ENCODE measurements at places on chromosomes 7 and 10.

GRCh38 chr7:140610204-140611165, 30.1 kb downstream of the DENND2A start:
- DNase-seq = no peak

- peak; percentile 72 for DNase-seq
Measured at GRCh38 chr10:50622706-50623662, 772 bp downstream of the SGMS1 start.

DNA sequence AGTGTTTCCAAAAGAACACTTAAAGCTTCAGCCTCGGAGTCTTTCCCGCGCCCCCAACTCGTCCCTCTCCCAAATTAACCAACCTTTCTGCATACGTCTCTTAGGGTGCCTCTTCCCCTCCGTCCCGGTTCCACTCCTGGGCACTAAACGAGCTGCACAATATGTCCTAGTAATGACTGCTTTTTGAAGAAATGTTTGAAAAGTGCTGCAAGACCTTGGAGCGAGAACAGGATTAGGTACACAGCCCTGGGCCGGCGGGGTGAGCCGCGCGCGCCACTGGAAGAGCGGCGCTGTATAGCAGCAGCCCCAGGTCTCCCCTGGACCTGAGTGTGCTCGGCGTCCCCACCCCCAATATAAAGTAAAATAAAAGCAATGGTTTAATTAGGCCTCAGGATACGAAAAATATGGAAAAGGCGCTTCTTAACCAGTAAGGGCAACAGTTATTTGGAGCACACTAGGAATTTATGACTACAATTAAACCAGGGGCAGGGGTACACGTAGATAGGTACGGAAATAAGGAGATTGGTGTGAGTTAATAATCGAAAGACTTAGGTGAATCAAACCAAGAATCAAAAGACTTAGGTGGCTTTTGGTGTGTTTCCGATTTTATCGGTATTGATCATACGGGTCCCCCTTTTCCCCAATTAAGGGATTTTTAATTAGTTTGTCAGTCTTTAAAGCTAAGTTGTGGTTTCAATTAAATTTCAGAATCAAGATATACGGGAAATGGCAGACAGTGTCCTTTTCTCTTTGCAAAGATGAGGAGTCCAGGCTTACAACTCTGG, 1.9 kb downstream of the TET1 start:
- DNase-seq = no peak

- no peak for DNase-seq
Measured at GRCh38 chr10:80473692-80474596, 19.8 kb downstream of the TSPAN14 start.

GRCh38 chr10:14243221-14243620, 87.5 kb downstream of the FRMD4A start:
- no peak for DNase-seq

DNA sequence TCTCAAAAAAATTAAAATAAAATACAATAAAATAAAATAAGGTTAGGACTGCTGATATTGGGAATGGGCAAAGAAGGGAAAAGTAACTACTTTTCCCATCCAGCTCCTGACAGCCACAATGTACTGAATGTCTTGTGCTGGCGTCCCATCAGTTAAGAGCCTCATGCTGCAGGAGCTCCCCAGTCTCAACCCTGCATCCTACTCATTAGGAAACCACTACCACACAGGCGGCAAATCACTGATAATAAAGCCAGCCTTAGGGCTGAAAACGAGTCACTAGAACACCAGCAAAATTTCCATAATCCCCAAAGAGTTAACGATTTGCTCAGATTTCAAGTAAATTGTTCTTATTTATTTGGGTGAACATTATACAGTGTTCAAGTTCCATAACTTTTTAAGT, 4.3 kb downstream of the YWHAG start:
- DNase-seq = no peak

DNA sequence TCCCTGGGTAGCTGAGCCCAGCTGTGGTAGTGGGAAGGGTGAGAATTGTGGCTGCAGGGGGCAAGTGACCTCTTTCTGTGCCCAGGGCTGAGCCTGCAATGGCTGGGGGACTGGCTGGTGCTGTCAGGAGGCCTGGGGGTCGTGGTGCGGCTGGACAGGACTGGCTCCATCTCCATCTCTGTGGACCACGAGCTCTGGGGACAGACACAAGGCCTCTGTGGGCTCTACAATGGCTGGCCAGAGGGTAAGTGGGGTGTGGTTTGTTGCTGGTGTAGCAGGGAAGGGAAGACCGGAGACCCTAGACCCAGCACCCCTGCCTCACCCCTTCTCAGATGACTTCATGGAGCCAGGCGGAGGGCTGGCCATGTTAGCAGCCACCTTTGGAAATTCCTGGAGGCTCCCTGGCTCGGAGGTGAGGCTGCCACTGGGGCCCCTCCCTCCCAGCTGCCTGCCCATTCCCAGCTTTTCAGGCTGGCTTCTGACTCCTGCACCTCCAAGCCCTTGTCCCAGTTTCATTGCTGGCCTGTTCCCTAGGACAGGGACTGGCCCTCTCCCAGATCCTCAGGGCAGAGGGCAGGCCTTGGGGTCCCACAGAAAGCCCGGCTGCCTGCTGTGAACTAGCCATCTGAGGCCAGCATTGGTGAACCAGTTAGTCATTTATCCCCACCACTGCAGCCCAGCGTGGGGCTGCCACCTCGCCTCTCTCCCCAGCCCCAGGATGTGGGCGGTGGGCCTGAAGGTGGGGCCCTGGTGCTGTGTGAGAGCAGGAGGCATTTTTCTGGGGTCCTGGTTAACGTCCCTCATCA, 5.5 kb upstream of the ZNF467 start:
- no peak for DNase-seq

GRCh38 chr10:85635650-85636049, 730.9 kb downstream of the GRID1 start:
- DNase-seq = no peak

DNA sequence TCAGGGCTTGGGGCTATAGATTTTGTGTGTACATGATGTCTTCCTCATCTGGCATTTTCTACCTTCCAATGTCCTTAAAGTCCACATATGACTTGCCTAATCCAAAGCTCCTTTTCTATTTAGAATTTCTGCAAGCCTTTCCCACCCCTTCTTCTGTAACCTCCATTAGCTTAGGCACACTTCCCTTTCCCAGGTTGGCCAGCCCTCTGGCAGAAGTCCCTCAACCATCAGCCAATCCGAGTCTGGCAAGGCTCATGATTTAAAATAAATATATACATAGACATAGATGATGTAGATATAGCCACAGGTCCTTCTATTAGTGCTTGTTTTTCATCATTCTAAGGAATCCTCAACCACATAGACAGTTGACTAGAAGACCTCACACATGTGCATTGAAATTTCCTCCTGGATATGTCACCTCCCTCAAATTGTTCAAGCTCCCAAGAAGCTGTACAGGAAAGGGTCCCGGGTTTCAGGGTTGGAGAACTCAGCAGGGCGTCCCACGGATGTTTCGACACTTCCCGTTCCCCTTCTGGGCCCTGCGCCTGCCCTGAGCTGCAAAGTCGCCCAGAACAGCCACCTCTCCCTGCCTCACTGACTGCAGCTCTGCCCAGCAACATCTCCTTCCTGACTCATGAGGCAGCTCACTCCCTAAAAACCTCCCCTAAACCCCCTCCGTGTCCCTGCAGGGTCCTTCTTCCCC, 20.4 kb upstream of the PIK3AP1 start:
- no peak for DNase-seq
